ENCODE measurements at places on chromosomes 3 and 15.

- no peak for DNase-seq
Measured at GRCh38 chr3:145450018-145450682, 710.8 kb downstream of the PLOD2 start.

- no peak for DNase-seq
Measured at GRCh38 chr15:64636556-64636955, 138.8 kb downstream of the RBPMS2 start.

- no peak for DNase-seq
Measured at GRCh38 chr3:12132881-12133280, 25.8 kb downstream of the TIMP4 start.

DNA sequence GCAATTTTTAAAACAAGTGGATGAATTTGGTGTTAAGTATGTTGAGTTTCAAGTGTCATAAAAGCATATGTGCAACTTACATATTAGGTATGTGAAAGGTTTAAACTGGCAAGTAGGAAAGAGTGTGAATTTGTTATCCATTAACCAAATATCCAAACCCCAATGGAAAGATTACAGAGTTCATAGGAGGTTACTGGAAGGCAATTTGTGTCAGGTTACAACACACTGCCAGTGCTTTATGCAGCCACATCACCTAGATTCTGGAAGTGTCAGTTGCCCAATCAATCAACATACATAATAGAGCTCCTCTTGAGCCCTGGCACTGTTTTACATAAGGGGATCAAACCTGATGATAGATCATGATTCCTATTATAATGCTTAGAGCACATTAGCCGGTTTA, 261.0 kb downstream of the ROBO1 start:
- DNase-seq, result no peak

DNA sequence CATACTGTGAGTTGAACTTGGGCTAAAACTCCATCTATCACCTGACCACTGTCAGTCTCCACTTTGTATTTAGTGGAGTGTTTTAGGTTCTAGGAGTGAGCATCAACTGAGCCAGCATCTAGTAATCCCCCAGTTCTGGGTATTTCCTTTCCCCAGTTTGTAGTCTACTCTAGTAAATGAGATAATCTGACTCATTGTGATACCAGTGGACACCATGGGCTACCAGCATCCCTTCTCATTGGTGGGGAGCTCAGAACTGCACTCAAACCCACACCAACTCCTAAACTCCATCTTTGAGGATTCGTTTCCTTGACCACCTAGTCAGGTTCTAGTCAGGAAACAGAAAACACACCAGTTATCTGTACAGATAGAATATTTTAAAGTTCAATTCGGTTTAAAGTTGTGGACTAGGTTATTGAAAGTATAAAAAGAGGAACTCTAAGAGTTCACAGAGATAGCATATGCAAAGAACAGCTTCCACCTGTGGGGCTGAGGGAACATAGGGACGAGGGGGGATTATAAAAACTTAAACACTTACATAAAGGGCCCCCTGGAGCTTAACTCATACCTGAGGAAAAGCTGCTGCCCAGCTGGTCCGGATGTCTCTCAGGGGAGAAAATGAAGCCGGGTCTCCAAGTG, 36.0 kb downstream of the LEO1 start:
- no peak for DNase-seq

DNA sequence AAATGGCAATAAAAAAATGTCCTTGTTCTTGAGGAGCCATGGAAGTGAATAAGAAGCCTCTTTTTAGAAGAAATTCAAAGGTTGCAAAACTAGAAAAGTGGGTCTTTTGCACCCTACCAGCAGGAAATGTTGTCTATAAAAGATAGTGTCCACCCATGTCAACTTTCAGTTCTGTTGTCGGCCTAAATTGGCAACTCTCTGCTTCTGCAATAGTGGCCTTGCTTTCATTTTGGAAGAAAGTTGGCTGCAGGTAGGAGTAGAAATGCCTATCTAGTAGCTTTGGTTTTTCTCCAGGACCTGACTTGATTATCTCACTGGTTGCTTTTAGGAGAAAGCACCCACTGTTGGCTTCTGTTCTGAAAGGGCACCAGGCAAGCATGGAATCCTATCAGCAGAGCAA, 85.4 kb downstream of the TMEM108 start:
- no peak for DNase-seq

- DNase-seq, result no peak
Measured at GRCh38 chr3:133259767-133260166, 140.1 kb upstream of the BFSP2 start.

DNA sequence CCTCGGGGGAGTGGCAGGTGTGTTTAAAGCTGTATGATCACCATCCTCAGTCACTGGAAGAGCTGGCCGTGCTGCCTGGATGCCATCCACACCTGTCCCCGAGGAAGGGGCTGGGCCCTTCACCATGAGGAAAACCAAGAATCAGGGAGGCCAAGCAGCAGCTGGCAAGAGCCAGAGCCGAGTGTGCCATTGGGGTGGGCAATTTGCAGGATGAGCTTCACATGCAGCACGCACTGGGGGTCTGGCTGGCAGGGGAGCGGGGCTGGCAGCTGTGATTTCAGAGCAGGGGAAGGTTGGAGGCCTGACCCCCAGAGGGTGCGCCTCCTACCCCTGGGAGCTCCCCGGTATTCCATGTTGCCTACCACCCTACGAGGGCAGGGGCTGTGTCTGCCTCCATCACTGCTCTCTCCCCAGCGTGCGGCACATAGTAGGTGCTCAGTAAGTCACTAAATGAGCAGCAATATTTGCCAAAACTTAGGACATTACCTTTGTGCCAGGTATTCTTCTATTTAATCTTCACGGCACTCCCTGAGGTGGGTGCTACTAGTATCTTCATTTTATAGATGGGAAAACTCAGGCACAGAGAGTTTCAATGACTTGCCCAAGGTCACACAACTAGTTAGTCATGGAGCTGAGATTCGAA, 30.3 kb upstream of the IQSEC1 start:
- DNase-seq, result no peak

DNA sequence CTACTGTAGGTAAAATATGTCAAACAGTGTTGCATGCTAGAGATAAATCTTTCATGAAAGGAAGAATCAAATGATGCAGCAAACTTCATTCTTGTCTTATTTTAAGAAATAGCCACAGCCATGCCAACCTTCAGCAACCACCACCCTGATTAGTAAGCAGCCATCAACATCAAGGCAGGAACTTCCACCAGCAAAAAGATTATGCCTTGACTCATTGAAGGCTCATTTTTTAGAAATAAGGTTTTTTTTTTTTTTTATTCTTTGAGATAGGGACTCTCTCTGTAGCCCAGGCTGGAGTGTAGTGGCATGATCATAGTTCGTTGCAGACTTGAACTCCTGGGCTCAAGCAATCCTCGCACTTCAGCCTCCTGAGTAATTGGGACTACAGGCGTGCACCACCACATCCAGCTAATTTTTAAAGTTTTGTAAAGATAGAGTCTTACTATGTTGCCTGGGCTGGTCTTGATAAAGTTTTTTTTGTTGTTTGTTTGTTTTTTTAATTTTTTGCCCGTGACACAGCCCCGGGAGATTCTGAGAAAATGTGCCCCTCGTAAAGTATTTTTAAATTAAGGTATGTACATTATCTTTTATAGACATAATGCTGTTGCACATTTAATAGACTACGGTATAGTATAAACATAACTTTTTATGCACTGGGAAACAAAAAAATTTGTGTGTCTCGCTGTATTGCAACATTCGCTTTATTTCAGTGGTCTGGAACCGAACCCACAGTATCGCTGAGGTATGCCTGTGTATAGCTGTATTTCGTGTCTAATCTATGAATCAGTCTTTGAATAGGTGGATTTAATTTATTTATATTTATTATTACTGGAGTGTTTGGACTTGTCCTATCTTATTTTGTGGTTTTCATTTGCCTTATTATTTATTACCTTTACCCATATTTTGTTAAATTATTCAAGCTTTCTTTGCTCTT, 23.3 kb downstream of the SNRK start:
- no peak for DNase-seq

GRCh38 chr15:49848282-49848724, 227.5 kb downstream of the DTWD1 start:
- DNase-seq, result peak; percentile 99

DNA sequence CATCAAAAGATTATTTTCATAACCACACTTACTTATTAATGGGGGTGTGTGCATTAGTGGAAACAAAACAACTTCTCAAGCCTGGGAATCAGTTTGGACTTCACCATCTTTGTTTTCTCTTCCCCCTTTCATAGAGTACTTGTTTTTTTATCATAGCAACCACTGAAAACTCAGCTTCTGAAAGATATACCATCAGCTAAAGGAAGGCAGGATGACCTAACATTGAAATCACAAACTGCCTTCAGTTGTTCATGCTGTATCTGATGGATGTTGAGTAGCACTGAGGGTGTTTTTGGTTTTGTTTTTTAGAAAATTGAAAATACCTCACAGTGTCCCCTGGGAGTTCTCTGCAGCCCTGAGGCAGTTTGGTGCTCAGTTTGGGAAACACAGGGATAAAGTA, 46.5 kb downstream of the NEK10 start:
- DNase-seq, result no peak

DNA sequence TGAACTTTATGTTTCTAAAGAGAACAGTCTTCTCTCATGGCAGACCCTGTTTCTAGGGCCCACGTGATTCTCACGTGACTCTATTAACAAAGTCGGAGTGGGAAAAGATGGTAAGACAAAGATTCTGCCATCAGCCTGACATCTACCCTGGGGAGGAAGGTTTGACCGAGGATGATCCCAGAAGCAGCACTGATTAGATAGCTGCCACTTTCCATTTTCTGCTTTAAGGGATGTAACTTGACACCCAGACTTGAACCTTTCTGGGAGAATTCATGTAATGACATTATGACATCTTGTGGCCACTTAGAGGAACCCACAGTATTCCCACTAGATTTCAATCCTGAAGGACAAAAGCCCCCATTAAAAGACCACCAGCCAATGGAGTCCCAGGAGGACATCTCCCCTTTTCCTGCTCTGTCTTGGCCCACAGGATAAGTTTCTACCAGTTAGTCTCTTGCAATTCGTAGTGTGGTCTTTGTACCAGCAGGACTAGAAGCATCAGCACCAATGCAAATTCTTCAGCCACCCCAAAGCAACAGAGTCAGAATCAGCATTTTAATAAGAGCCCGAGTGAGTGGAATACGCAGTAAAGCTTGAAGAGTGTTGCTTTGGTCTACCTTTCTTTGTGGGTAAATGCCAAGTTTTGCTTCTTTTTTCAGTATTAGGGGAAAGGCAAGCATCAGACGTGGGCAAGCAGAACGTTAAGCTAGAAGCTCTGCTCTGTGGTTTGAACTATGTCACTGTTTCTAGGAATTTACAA, 480.5 kb upstream of the PROK2 start:
- no peak for DNase-seq

GRCh38 chr15:69666441-69666882, 213.8 kb downstream of the RPLP1 start:
- peak; percentile 4 for DNase-seq

GRCh38 chr3:140440446-140440845, 237.4 kb upstream of the TRIM42 start:
- DNase-seq, result no peak

GRCh38 chr3:30042916-30043555, 563.4 kb upstream of the TGFBR2 start:
- no peak for DNase-seq

DNA sequence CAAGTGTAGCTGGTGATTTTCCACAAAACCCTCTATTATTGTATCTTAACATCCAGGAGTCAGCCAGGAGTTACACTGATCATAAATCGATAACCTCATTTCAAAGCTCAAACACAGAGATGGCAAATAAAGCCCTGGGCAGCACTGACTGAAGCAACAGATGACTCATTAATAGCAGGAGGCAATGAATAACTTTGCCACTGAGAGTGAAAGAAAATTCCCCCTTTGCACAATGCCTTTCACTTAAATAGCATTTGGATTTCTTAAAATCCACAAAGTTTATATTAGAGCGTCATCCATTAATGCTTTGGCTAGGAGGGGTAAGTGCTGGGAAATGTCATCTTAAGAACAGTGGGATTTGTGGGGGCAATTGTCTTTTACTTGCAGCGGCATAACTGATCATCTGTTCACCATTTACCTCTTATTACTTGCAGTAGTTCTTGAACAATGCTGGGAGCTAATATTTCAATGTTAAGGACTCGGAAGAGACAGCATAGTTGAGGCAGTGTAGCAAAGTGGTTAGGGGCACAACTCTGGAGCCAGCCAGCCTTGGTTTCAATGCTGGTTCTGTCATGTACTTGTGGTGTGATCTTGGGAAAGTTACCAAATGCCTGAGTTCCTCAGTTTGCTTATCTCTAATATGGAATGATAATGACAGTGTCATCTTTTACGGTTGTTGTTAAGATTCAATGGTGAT, 630.4 kb upstream of the TBL1XR1 start:
- DNase-seq, result peak; percentile 68

DNA sequence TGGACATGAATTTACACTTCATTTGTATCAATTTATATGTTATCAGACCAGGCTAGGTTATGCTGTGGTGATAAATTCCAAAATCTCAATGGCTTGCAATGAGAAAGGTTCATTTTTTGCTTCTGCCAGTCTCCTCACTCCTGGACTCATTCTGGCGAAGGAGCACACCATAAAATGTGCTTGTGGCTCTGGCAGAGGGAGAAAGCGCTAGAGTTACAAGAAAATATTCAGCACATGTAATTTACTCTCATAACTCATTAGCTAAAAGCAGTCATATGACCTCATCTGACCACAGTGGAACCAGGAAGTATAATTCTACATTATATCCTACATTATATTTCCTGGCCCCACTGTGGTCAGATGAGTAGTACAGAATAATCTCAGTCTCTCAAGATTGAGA, 193.8 kb downstream of the BCHE start:
- peak; percentile 48 for DNase-seq

GRCh38 chr3:89246326-89246725, 138.9 kb downstream of the EPHA3 start:
- no peak for DNase-seq

- no peak for DNase-seq
Measured at GRCh38 chr3:122105626-122106025, 50.5 kb downstream of the CD86 start.

- DNase-seq, result no peak
Measured at GRCh38 chr3:191244242-191244867, 45.3 kb downstream of the OSTN start.

DNA sequence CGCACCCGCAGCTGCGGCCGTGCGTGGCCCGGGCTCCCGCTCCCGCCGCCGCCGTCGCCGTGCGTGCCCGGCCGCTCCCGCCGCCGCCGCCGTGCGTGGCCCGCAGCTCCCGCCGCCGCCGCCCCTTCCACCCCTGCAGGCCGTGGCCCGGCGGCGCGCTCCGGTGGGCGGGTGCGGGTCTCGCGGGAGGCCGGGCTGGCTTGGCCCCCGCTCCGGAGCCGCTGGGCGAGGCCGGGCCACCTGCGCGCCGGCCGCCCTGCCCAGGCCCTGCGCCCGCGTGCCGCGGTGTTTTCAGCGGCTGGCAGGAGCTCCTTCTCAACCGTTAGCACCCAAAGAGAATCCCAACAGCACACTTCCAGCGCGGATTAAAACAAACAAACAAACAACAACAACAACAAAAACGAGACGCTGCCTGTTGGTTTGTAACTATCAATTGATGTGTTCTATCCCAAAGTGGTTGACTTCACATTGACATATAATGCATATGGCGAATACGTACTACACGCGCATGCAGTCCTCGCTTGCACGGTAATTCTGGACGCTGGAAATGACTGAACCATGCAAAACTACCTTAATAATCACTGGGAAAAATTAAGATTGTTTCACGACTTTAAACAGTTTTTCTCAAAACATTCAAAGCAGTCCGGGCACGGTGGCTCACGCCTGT, 113.7 kb upstream of the GOLGA8J start:
- DNase-seq, result no peak
